ENCODE measurements at places on chromosomes 13 and 19.

DNA sequence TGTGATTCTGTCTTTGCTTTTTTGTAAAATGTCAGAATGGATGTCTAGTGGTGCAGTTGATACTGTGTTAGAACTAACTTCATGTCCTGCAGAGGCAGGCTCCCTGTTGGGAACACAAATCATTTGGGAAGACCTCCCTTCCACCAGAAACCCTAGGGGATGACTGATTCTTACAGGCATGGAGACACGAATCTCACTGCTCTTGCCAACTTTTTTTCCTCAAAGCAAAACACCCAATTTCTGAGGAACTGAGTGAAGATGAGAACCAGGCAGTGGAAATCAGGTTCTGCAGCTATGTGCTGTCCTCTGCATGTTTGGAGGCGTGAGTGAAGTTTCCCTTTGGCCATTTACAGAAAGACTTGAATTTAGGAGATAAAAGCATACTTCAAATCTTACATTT is 87.5 kb upstream of the CSNK1A1L start:
- peaks cover 1% of the 10 kb centered on the region for H3K27me3 ChIP-seq
- DNase-seq, result no peak
- no peak overlapping the region for H3K4me3 ChIP-seq
- H3K36me3 ChIP-seq, result no peaks in the 10 kb centered on the region

DNA sequence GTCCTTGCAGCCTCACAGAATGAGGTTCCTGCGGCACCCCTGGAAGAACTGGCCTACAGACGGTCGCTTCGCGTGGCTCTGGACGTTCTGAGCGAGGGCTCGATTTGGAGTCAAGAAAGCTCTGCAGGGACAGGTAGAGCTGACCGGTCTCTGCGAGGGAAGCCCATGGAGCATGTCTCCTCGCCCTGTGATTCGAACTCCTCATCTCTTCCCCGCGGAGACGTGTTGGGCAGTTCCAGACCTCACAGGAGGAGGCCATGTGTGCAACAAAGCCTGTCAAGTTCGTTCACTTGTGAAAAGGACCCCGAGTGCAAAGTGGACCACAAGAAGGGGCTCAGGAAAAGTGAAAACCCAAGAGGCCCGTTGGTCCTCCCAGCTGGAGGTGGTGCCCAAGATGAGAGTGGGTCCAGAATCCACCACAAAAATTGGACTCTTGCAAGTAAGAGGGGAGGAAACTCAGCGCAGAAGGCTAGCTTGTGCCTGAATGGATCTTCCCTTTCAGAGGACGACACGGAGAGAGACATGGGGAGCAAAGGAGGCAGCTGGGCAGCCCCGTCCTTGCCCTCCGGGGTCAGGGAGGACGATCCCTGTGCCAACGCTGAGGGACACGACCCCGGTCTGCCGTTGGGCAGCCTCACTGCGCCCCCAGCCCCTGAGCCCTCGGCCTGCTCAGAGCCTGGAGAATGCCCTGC is 23.4 kb upstream of the NDUFS7 start:
- H3K27ac ChIP-seq, result no peak overlapping the region
- no peak overlapping the region for H3K4me3 ChIP-seq
- no peak for DNase-seq
- H3K36me3 ChIP-seq, result peaks cover 22% of the 10 kb centered on the region
- H3K4me1 ChIP-seq, result peaks cover 44% of the 10 kb centered on the region

- no peak overlapping the region for H3K4me3 ChIP-seq
- no peaks in the 10 kb centered on the region for H3K27me3 ChIP-seq
- no peaks in the 10 kb centered on the region for H3K4me1 ChIP-seq
- DNase-seq, result no peak
Observed at GRCh38 chr13:111620166-111620565, 299.7 kb downstream of the TEX29 start.

DNA sequence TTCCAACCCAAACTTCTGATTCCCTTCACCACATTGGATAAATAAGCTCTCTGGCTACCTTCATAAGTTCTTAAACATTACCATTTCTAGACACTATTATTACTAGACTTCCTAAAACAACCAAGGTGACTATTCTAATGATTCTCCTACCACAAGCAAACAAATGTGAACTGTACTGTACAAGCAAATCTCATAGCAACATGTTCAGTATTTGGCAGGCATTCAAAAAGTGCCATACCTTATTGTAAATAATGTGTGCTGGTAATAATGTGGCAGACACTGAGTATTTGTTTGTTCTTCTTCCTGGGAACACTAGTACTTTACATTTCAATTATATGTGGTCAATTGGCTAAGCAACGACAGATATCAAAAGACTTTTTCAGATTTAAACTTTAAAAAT is 986.0 kb upstream of the SPRY2 start:
- no peak overlapping the region for H3K4me3 ChIP-seq
- H3K36me3 ChIP-seq, result no peaks in the 10 kb centered on the region
- DNase-seq, result no peak
- no peak overlapping the region for H3K27ac ChIP-seq
- no peaks in the 10 kb centered on the region for H3K4me1 ChIP-seq

DNA sequence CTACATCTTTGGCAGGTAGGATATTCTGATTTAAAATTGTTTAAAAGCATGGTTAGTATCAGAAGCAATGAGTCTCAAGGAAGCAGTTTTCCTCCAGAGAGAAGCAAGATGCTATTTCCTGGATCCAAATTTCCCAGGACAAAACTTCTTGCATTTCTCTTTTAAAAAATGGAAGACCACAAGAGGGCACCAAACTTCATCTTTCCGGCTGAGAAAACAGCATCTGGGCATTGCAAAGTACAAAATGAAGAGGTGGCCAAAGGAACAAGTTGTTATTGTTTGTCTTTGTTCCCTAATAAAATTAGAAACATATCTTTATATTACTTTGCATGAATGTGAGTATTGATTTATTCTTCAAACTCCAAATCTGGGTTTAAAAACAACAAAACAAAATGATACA is 60.0 kb upstream of the LRCH1 start:
- H3K4me3 ChIP-seq, result no peak overlapping the region
- peak; percentile 27 for DNase-seq
- no peaks in the 10 kb centered on the region for H3K27me3 ChIP-seq
- H3K4me1 ChIP-seq, result no peaks in the 10 kb centered on the region
- no peak overlapping the region for H3K27ac ChIP-seq

GRCh38 chr13:102945886-102946285 is 100.1 kb downstream of the ERCC5 start:
- no peak overlapping the region for H3K4me3 ChIP-seq
- H3K27ac ChIP-seq, result no peak overlapping the region
- no peak for DNase-seq
- no peaks in the 10 kb centered on the region for H3K36me3 ChIP-seq
- H3K4me1 ChIP-seq, result no peaks in the 10 kb centered on the region
- H3K27me3 ChIP-seq, result peaks cover 13% of the 10 kb centered on the region

DNA sequence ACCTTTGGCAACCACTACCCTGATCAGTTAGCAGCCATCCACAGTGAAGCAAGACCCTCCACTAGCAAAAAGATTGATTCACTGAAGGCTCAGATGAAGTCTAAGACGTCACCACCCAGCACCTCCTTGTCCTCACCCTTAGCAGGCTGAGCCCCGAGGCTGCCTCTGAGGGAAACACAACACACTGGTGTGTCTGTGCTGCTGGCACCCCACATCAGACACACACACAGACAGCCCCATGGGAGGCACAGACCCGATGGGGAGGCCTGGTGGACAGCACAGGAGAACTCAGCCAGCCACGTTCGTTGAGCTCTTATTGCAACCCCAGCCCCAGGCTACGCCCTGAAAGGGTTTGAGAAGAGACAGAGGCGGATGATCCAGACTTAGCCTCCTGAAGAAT is 94.7 kb downstream of the ZDHHC20 start:
- H3K36me3 ChIP-seq, result no peaks in the 10 kb centered on the region
- peaks cover 25% of the 10 kb centered on the region for H3K4me1 ChIP-seq
- DNase-seq, result no peak
- H3K4me3 ChIP-seq, result no peak overlapping the region
- H3K27ac ChIP-seq, result peak overlapping the region; percentile 85
- no peaks in the 10 kb centered on the region for H3K27me3 ChIP-seq

DNA sequence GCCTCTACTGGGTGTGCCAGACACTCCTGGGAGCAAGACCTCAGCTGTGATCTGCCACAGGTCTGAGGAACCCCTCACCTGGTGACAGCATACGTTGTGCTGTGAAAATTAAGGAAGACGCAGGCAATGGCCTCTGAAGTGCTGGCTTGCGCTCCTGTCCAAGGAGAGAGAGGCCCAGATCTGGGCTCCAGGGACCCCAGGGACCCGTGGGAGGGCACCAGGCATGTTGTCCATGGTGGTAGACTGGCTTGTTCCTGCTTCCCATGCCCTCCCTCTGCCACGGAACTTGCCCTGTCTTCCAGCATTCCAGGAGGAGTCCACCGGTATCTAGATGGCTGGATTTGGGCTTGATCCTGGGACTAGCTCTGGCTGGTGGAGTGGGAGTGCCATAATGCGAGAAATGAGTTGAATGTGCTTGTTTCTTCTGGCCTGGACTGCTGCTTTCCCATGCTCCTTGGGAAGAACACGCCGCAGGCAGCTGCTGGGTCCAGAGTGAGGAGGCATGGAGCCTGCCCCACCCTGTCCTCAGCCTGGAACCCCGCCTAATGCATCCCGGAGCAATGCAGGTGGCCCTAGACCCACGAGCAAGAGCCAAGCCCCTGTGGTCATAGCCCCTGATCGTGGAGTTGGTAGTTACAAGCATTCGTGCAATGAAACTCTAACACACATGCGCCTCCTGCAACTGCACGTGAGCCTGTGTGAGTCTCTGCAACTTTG is 190.2 kb downstream of the TEX29 start:
- peaks cover 20% of the 10 kb centered on the region for H3K27me3 ChIP-seq
- H3K36me3 ChIP-seq, result no peaks in the 10 kb centered on the region
- H3K27ac ChIP-seq, result no peak overlapping the region
- no peak overlapping the region for H3K4me3 ChIP-seq
- DNase-seq, result no peak

- H3K4me1 ChIP-seq, result peaks cover 68% of the 10 kb centered on the region
- H3K4me3 ChIP-seq, result no peak overlapping the region
- DNase-seq, result no peak
- H3K36me3 ChIP-seq, result no peaks in the 10 kb centered on the region
Observed at GRCh38 chr13:30154531-30154930, 152.8 kb downstream of the KATNAL1 start.

DNA sequence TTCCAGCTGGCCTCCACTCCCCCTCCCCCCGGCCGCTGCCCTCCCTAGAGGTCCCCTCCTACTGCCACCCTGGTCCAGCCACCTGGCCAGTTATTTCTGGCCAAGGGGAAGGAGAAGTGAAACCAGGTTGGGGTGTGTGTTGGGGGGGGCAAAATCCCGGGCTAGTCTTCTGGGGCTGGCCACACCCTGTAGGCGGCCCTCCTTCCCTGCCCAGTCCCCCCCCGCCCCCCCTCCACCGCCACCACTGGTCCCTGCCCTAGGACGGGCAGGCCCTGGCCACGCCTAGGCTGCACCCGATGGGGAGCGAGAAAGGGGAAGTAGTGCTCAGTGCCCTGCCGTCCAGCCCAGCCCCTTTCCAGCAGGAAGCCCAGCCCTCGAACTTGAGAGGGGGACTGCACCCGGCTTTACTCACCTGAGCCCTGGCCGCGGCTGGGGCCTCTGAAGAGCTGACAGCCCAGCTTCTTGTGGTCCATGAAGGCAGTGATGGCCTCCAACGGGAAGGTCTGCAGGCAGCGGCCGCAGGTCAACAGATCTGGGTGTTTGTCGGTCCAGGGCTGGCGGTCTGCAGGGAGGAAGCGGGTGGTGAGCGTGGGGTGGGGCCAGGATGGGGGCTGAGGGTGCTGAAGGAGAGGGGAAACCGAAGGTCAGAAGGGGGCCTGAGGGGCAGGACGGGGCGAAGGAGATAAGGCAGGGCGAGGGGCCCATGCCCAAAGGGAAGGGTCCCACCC is 813 bp downstream of the ZNF296 start:
- H3K27me3 ChIP-seq, result no peaks in the 10 kb centered on the region
- H3K4me3 ChIP-seq, result peak overlapping the region; percentile 94
- peak overlapping the region; percentile 74 for H3K27ac ChIP-seq
- peak; percentile 18 for DNase-seq
- H3K4me1 ChIP-seq, result peaks cover 42% of the 10 kb centered on the region

GRCh38 chr13:95480791-95481780 is 71.4 kb upstream of the CLDN10 start:
- no peak for DNase-seq
- H3K27me3 ChIP-seq, result no peaks in the 10 kb centered on the region
- no peaks in the 10 kb centered on the region for H3K36me3 ChIP-seq
- H3K4me1 ChIP-seq, result peaks cover 3% of the 10 kb centered on the region

GRCh38 chr13:60509601-60510386 is 112.8 kb downstream of the TDRD3 start:
- no peak overlapping the region for H3K27ac ChIP-seq
- no peak for DNase-seq
- H3K36me3 ChIP-seq, result peaks cover 40% of the 10 kb centered on the region
- no peak overlapping the region for H3K4me3 ChIP-seq
- H3K27me3 ChIP-seq, result no peaks in the 10 kb centered on the region
- peaks cover 7% of the 10 kb centered on the region for H3K4me1 ChIP-seq

- H3K4me1 ChIP-seq, result no peaks in the 10 kb centered on the region
- peaks cover 24% of the 10 kb centered on the region for H3K36me3 ChIP-seq
- no peaks in the 10 kb centered on the region for H3K27me3 ChIP-seq
- DNase-seq, result no peak
Observed at GRCh38 chr13:95207769-95208366, 93.4 kb downstream of the ABCC4 start.

- no peaks in the 10 kb centered on the region for H3K27me3 ChIP-seq
- peak; percentile 67 for DNase-seq
- peak overlapping the region; percentile 94 for H3K27ac ChIP-seq
- peaks cover 18% of the 10 kb centered on the region for H3K36me3 ChIP-seq
- peak overlapping the region; percentile 88 for H3K4me3 ChIP-seq
Observed at GRCh38 chr13:74026753-74027152, 107.5 kb downstream of the KLF12 start.

DNA sequence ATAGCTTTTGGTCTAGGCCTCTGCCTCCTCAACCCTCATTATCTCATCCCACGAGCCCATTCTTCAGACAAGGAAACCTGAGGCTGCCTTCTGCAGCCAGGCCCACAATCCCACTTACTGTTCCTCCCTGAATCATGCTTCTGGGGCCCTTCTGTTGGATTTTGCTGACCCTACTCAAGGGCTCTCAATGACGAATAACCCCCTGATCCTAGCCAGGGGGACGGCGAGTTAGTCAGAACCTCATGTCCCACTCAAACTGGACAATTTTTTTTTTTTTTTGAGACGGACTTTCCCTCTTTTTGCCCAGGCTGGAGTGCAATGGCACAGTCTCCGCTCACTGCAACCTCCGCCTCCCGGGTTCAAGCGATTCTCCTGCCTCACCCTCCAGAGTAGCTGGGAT is 2.0 kb downstream of the CGB3 start:
- H3K4me1 ChIP-seq, result peaks cover 20% of the 10 kb centered on the region
- H3K36me3 ChIP-seq, result no peaks in the 10 kb centered on the region
- no peaks in the 10 kb centered on the region for H3K27me3 ChIP-seq
- H3K27ac ChIP-seq, result no peak overlapping the region

- no peaks in the 10 kb centered on the region for H3K4me1 ChIP-seq
- H3K36me3 ChIP-seq, result no peaks in the 10 kb centered on the region
- peaks cover 19% of the 10 kb centered on the region for H3K27me3 ChIP-seq
Observed at GRCh38 chr13:112350300-112350699, 25.9 kb upstream of the SPACA7 start.
